ENCODE measurements at places on chromosomes 1 and 21.

- no peak for DNase-seq
Measured at GRCh38 chr1:209542585-209542984, 40.9 kb upstream of the CAMK1G start.

- no peak for DNase-seq
Measured at GRCh38 chr1:234907940-234908405, 220.7 kb downstream of the TOMM20 start.

DNA sequence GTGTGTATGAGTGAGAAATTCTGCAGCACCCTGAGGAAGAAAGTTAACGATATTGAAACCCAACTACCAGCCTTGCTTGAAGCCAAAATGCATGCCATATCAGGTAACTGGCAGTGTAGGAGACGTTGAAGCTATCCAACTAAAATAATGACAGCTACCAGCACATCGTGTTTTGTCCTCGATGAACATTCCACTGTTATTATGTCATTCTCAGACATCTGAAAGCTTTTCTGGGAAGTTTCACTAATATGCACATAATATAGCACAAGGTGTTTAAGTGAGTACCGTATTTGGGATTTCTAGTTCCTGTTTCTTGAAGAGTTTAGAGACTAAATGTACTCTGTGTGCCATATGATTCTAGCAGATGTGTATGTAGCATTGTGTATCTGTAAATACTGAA lies 173.5 kb downstream of the DISC1 start:
- no peak for DNase-seq

DNA sequence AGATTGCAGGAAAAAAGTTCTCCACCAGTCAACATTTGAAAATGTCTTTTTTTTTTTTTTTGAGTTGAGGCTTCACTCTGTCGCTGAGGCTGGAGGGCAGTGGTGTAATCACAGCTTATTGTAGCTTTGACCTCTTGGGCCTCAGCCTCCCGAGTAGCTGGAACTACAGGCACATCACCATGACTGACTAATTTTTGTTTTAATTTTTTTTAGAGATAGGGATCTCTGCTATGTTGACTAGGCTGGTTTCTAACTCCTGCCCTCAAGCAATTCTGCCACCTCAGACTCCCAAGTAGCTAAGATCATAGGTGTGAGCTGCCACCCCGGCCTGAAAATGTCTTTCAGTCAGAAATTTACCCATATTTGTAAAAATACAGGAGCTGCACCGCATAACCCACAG lies 30.6 kb upstream of the USP24 start:
- no peak for DNase-seq

GRCh38 chr1:55827350-55827749 lies 612.2 kb upstream of the USP24 start:
- no peak for DNase-seq

DNA sequence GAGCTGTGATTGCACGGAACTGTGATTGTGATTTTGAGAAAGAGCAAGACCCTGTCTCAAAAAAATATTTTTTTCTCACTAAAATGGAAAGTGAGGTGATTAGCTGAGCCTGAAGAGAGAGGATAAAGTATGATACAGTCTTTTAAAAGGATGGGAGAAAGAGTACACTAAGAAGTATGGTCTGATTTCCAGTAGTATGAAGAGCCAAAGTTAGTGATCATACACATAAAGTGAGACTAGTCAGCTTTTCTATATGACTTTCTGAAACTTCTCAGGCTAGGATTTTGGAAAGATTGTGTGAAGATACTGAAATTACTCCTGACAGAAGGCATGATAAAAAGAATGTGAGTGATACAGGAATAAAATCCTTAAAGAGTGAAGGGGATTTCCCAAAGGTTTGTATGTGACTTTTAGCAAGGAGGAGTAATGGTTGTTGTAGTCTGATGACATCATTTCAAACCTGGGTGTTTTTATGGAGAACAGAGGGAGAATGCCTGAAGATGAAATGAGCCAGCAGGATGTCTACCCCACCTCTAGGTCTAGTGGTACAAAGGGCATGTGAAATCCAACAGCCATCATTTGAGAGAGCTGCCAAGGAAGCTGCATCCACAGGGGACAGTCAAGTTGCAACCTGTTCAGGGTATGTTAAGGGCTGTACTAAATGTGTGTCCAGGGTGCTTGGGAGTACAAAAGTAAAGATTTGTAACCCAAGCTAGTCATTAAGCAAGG lies 157.7 kb downstream of the PIK3R3 start:
- DNase-seq, result no peak

DNA sequence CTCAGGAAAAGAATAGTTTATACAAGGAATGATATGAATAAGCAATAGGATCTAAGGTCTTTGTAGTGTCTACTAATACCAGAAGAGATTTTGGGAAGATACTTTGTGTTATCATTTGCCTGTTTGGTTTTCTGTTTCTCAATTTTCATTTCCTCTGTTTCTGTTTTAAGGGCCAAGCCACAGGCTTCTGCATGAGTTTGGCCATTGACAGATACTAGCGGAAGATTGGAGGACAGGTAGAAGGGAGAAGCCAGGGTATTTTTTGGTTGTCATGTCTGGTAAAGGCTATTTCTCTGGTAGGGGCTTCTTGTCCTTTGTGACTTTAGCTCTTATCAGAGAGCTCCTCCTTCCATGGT lies 51.4 kb downstream of the HS2ST1 start:
- DNase-seq, result no peak

All from activated naive CD4-positive, alpha-beta T cell treated with anti-CD3 and anti-CD28 coated beads, Interleukin-2, amount 10 ng/mL, durations not matched to agents 7 days and 5 days (primary cell).